ENCODE measurements at places on chromosomes 12 and 14.
A peak's percentile ranks its signal among the peaks of the same experiment; 100 is the strongest.

GRCh38 chr12:12167847-12168246 is 97.1 kb downstream of the BCL2L14 start:
- H3K4me1 ChIP-seq, result peaks cover 15% of the 10 kb centered on the region
- no peak overlapping the region for H3K4me3 ChIP-seq
- peaks cover 22% of the 10 kb centered on the region for H3K27me3 ChIP-seq
- H3K27ac ChIP-seq, result no peak overlapping the region
- peaks cover 3% of the 10 kb centered on the region for H3K36me3 ChIP-seq

DNA sequence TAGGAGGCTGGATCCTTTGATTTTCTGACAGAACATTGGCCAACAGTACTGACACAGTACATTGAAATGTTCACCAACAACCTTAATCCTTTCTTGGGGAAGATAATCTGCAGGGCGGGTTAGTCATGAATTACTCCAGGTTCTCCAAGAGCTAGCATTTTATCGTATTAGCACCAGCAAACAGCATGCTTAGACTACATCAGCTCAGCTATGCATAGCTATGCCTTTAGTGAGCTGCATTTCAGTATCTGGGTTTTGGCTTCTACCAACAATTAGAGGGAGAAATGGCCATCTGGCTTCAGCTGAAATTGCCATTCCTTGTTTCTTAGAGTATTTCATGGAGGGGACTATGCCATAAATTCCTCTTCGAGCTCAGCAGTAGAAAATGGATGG is 33.8 kb downstream of the SAMD4A start:
- no peaks in the 10 kb centered on the region for H3K27me3 ChIP-seq
- no peak for DNase-seq
- no peak overlapping the region for H3K27ac ChIP-seq
- H3K36me3 ChIP-seq, result no peaks in the 10 kb centered on the region

DNA sequence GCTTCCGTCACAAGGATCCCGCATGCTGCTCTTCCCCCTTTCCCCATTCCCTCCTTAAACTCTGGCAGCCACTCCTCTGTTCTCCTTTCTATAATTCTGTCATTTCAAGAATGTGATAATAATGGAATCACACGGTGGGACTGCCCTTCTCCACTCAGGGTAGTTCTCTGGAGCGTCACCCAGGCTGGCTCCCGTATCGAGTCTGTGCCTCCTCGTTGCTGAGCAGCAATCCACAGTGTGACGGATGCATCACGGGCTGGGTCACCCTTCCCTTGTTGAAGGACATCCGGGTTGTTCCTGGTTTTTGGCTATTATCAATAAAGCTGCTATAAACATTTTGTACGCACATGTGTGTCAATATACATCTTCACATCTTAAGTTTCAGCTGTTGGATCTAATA is 5.7 kb upstream of the SYNE3 start:
- peaks cover 95% of the 10 kb centered on the region for H3K4me1 ChIP-seq
- no peaks in the 10 kb centered on the region for H3K36me3 ChIP-seq
- H3K27me3 ChIP-seq, result no peaks in the 10 kb centered on the region
- H3K27ac ChIP-seq, result peak overlapping the region; percentile 99
- DNase-seq, result no peak

GRCh38 chr12:73599268-73599667 is 938.4 kb upstream of the ATXN7L3B start:
- no peaks in the 10 kb centered on the region for H3K4me1 ChIP-seq
- H3K4me3 ChIP-seq, result no peak overlapping the region
- no peaks in the 10 kb centered on the region for H3K27me3 ChIP-seq
- H3K27ac ChIP-seq, result no peak overlapping the region
- no peaks in the 10 kb centered on the region for H3K36me3 ChIP-seq

DNA sequence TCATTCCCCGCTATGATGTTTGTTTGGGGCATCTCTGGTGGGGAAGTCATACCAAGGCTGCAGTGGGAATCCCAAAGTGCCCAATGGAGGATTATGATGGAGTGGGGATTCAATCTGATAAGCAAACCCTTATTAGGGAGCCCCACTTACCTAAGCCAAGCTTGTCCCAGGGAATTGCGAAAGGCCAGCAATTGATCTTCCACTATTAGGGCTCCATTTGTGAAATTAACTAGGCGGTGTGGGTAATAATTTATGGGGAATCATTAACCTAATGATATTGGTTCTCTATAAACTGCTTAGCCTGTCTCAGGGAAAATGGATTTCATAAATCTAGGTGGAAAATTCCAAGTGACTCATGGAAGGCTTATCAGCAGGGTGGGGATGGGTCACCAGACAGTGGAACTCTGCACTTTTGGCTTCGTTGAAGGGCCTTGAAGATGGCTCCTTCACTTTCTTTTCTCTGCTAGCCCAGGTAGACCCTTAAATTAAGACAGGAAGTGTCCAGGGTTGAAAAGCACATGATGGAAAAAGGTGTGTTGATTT is 113.0 kb upstream of the WSCD2 start:
- no peaks in the 10 kb centered on the region for H3K4me1 ChIP-seq
- peaks cover 6% of the 10 kb centered on the region for H3K27me3 ChIP-seq
- H3K36me3 ChIP-seq, result no peaks in the 10 kb centered on the region
- no peak overlapping the region for H3K4me3 ChIP-seq
- H3K27ac ChIP-seq, result no peak overlapping the region

- no peak overlapping the region for H3K4me3 ChIP-seq
- peaks cover 7% of the 10 kb centered on the region for H3K4me1 ChIP-seq
- DNase-seq, result no peak
Observed at GRCh38 chr14:21317398-21317797, 37.5 kb downstream of the RPGRIP1 start.

- no peak overlapping the region for H3K27ac ChIP-seq
- no peak for DNase-seq
- H3K27me3 ChIP-seq, result no peaks in the 10 kb centered on the region
- H3K4me3 ChIP-seq, result no peak overlapping the region
Observed at GRCh38 chr12:1421091-1421846, 173.1 kb downstream of the FBXL14 start.
